ENCODE measurements at places on chromosomes 5 and 9.

- no peak for DNase-seq
Observed at GRCh38 chr9:135791431-135792267, 89.7 kb downstream of the KCNT1 start.

DNA sequence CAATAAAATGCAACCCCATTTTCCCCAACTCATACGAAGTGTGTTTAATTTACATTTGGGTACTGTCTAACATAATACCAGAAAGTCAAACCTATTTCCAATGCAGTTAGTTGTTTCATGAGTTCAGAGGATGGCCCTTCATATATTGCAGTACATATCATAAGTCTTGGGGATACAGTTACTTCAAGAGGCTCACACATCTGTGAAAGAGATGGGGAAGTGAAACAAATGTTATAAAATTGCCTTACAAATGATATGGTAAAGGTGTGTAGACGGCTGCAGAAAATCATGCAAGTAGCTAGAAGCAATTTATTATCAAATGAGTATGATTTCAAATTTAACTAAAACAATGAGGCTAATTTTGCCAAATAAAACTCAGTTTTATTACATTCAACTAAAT, 219.0 kb upstream of the CDH12 start:
- no peak for DNase-seq

DNA sequence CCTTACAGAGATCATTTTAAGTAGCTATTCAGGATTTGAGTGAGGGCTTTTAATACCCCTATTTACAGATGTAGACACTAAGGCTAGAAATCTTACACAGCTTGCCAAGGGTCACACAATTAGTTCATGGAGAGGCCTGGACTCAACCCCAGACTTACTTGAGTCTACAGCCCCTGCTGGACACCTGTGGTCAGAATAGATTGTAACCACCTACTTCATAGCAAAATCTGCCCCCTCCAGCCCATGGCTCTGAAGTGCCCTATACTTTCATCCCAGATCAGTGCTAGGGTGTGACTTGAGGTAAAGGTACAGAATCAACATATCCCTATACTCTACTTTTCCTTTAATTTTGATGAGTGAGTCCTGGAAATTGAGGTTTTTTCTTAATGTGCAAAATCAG, 291.3 kb downstream of the ADGRV1 start:
- DNase-seq: no peak

- no peak for DNase-seq
Observed at GRCh38 chr9:31783491-31783890, 601.0 kb upstream of the ACO1 start.

DNA sequence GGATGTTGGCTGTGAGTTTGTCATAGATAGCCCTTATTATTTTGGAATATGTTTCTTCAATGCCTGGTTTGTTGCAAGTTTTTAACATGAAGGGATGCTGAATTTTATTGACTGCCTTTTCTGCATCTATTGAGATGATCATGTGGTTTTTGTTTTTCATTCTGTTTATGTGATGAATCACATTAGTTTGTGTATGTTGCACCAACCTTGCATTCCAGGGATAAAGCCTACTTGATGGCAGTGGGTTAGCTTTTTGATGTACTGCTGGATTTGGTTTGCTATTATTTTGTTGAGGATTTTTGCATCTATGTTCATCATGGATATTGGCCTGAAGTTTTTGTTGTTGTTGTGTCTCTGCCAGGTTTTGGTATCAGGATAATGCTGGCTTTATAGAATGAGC, 225.6 kb downstream of the PCSK1 start:
- DNase-seq: no peak

- peak; percentile 50 for DNase-seq
Observed at GRCh38 chr5:17374973-17375742, 122.9 kb upstream of the TAF11L2 start.

GRCh38 chr5:41707853-41708603, 162.2 kb downstream of the OXCT1 start:
- peak; percentile 61 for DNase-seq
